HepG2 (cell line): ENCODE measurements at places on chromosomes 5 and 9. TPM values are rescaled to one million over a fixed set of nuclear protein-coding genes. Genes with fewer than 3 reads are reported as not detected.

DNA sequence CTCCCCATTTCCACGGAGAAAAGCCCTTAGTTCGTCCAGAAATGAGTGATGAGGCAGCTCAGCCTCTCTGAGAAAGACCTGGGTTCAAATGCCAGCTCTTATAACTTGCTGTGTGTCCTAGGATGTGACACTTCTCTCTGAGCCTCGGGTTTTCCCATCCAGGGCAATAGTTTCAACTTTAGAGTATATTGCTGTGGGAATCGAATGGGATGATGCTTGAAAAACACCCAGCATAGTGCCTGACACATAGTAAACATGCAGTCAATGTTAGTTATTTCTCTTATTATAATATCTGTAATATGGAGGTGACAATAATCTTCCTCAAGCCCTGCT is 430 bp upstream of the MAPKAP1 start:
- no peaks in the 10 kb centered on the region for H3K27me3 ChIP-seq
- peak overlapping the region; percentile 90 for H3K4me3 ChIP-seq
- H3K4me1 ChIP-seq = peaks cover 37% of the 10 kb centered on the region
- no peak overlapping the region for H3K27ac ChIP-seq

DNA sequence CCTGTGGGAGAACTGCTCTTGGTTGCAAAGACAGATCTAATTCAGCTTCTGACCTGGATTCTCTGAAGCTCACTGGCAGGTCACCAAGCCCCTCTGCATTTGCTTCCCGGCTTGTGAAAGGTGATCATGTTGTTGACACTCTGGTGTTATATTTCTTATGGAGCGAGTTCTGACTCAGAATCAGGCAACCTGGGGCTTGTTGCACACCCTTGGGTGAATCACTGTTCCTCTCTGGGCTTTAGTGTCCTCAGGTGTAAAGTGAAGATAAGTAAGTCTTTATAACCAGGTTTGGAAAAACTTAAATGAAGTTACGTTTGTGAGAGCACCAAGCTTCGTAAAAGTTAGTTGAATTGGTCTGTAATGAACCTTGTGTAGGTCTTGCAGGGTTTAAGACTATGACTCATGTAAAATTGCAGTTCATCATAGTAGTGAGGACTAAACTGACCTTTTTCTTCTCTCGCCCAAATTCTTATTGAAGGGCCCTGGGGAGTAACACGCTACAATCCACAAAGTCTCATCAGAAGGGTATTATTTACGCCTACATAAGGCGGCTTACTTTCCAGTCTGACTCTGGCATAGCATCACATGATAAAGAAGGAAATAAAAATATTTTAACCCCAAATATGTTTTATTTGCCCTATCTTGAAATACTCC is 218.6 kb downstream of the TMEM38B start:
- no peaks in the 10 kb centered on the region for H3K27me3 ChIP-seq
- no peaks in the 10 kb centered on the region for H3K36me3 ChIP-seq
- H3K4me3 ChIP-seq = no peak overlapping the region
- peaks cover 17% of the 10 kb centered on the region for H3K4me1 ChIP-seq

The PAPPA gene
- 0.08 and 0.09 TPM in 2 replicates for total RNA-seq

The PJA2 gene
- total RNA-seq = 39.4 and 70.7 TPM in 2 replicates

DNA sequence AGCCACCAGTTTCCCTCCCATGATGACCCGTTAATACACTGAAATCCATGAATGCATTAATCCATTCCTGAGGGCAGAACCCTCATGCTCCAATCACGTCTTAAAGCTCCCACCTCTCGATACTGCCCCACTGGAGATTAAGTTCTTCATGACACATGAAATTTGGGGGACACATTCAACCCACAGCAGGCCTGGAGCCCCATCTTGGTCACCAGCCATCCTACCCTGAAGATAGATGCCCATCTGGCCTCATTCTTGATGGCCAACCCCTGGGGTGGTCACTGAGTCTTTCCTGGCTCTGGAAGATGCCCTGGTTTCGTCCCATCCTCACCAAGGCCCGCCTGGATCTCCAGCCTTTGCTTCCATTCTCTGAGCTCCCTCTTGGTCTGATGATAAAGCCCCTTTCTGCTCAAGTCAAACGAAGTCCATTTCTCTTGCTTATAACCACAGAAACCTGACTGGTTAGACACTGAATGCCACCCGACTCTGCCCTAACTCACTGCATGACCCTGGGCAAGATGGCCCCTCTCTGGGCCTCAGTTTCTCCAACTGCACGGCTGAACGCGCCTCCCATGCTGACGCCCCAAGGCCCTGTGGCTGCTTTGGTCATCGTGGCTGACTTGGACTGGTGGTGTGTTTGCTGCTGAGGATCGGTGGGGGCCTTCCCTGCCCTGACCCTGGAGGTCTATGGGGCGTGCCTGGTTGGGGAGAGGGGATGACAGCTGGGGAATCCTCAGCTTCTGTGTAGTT is 138.4 kb upstream of the IER5L start:
- no peaks in the 10 kb centered on the region for H3K27me3 ChIP-seq
- no peaks in the 10 kb centered on the region for H3K36me3 ChIP-seq
- H3K4me1 ChIP-seq = peaks cover 82% of the 10 kb centered on the region

The SPINK4 gene
- total RNA-seq = 0.53 and 0.98 TPM in 2 replicates

DNA sequence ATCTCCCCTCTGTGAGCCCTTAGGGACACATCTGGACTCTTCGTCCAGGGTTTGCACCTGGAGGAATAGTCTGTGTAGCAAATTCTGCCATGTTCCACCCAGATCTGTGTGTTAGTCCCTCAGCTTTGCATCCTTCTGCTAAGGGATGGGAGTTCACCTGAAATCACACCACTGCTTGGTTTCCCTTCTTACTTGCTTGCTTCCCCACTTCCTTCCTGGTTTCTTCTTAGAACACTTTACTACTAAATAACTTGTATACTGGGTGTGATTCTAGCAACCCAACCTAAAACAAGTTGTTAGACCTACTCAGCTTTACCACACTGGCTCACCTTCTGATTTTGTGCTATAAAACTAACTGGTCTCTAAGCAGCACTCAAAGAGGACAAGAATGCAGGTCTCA is 202.6 kb upstream of the MAP3K1 start:
- H3K27ac ChIP-seq = no peak overlapping the region
- H3K36me3 ChIP-seq = no peaks in the 10 kb centered on the region
- no peak for DNase-seq
- no peaks in the 10 kb centered on the region for H3K27me3 ChIP-seq
- H3K4me3 ChIP-seq = no peak overlapping the region

The PCDHGA11 gene
- total RNA-seq = 0.24 TPM in 1 of 2 replicates, not detected in the other

GRCh38 chr5:77777281-77777892 is 1.2 kb upstream of the TBCA start:
- DNase-seq = peak; percentile 55
- no peak overlapping the region for H3K4me3 ChIP-seq
- H3K27ac ChIP-seq = no peak overlapping the region
- no peaks in the 10 kb centered on the region for H3K27me3 ChIP-seq
- H3K4me1 ChIP-seq = peaks cover 45% of the 10 kb centered on the region

DNA sequence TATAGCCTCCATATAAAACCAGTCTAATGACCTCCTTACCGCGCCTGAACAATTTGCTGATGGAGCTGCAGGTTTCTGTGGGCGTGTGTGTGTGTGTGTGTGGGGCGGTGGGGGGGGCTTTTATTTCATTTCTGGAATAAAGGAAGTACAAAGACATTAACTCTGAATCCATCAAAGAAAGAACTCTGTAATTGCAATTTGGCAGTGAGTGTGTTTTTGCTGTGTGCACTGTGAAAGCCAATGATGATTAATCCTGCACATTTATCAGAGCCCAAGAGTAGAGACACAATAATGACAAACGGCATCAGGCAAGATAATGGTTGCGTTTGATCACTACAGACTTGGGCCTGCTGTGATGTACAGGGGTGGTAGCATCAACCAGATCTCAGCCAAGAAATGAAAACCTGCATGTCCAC is 29.3 kb upstream of the NDFIP1 start:
- peaks cover 2% of the 10 kb centered on the region for H3K4me1 ChIP-seq
- no peak overlapping the region for H3K27ac ChIP-seq
- DNase-seq = no peak
- H3K36me3 ChIP-seq = no peaks in the 10 kb centered on the region

GRCh38 chr9:134551644-134552348 is 89.8 kb upstream of the COL5A1 start:
- no peak overlapping the region for H3K4me3 ChIP-seq
- no peaks in the 10 kb centered on the region for H3K36me3 ChIP-seq
- DNase-seq = no peak
- peaks cover 9% of the 10 kb centered on the region for H3K27me3 ChIP-seq
- H3K4me1 ChIP-seq = no peaks in the 10 kb centered on the region

- DNase-seq = no peak
- H3K4me3 ChIP-seq = no peak overlapping the region
- no peaks in the 10 kb centered on the region for H3K27me3 ChIP-seq
- no peaks in the 10 kb centered on the region for H3K36me3 ChIP-seq
Observed at GRCh38 chr5:82792096-82792495, 285.1 kb downstream of the TMEM167A start.

The FCN2 gene
- total RNA-seq = not detected in 2 replicates

The OSMR gene
- total RNA-seq = 14.2 and 21.3 TPM in 2 replicates

The FBN2 gene
- total RNA-seq = not detected in 2 replicates

DNA sequence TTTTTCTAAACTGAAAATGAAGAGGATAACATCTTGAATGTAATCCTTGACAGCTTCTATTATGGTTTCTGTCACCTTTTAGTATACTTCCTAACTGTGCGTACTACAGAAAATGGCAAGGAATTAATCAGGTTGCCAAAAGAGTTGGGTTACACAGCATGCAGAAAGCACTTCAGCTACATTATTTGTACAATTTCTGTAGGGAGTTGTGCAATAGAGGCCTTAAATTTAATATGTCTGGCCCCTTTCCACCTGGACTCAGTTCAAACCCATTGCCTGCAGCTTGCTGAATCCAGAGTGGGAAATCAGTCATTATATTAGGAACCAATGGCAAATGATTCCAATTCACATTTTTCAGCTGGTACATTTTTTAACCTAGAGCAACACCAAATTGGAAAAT is 549.7 kb downstream of the CSNK1G3 start:
- no peak overlapping the region for H3K27ac ChIP-seq
- DNase-seq = no peak
- H3K4me3 ChIP-seq = no peak overlapping the region
- no peaks in the 10 kb centered on the region for H3K27me3 ChIP-seq
- H3K36me3 ChIP-seq = no peaks in the 10 kb centered on the region
- no peaks in the 10 kb centered on the region for H3K4me1 ChIP-seq

The PCDHGC3 gene
- total RNA-seq = 0.20 and 0.21 TPM in 2 replicates

The EQTN gene
- total RNA-seq = not detected in 2 replicates

DNA sequence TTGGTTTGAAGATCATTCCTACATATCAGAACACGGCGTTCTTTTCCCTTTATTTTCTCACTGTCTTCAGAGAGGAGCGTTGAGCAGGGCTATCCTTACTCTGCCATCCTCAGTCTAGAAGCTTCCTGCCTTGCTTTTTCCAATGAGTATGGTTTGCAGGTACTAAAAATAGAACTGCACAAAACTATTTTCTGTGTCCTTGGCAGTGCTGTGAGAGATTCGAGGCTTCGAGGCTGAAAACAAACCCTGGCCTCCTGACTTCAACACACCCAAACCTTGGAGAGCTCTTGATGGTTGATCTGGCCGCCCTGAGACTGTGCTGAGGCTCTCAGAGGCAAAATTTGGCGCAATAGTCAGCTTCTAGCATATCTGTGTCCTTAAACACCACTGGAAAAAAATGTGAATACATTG is 78.9 kb downstream of the GOLPH3 start:
- H3K27me3 ChIP-seq = no peaks in the 10 kb centered on the region
- no peak overlapping the region for H3K4me3 ChIP-seq
- DNase-seq = no peak
- H3K36me3 ChIP-seq = peaks cover 16% of the 10 kb centered on the region; the same call in 2 of the 3 replicates
- no peaks in the 10 kb centered on the region for H3K4me1 ChIP-seq
- no peak overlapping the region for H3K27ac ChIP-seq

The RAPGEF6 gene
- total RNA-seq = 23.3 and 24.6 TPM in 2 replicates
